ENCODE measurements at places on chromosomes 7 and 10. TPM values are rescaled to one million over a fixed set of nuclear protein-coding genes. Genes with fewer than 3 reads are reported as not detected.

Gene CAPZA2
- total RNA-seq: 112 TPM

Gene MYL10
- not detected for total RNA-seq

Gene CHCHD2
- total RNA-seq: 156 TPM

Gene C10orf53
- total RNA-seq: not detected

Data from CD4-positive, alpha-beta memory T cell (primary cell).